Activated T-helper 2 cell treated with anti-CD3 and anti-CD28 coated beads, Interferon-gamma antibody, Interleukin-2, Interleukin-4, amounts not matched to agents 10 μg/mL and 5 μg/mL and 100 μg/mL, durations not matched to agents 14 hours and 24 hours and 36 hours (primary cell): ENCODE measurements at places on chromosomes 6 and 20.

- H3K36me3 ChIP-seq: peaks cover 36% of the 10 kb centered on the region
- peak within 1 kb of the TSS; percentile 90 for H3K4me3 ChIP-seq
- peak within 1 kb of the TSS; percentile 96 for H3K27ac ChIP-seq
- peaks cover 41% of the 10 kb centered on the region for H3K4me1 ChIP-seq
These were observed at the start of gene HMGN4 for GRCh38 chr6:26537846-26538571. Gene HMGN4 (plus strand): TSS chr6:26538366. CDS start chr6:26545207, 6,841 bp downstream.

GRCh38 chr6:75349262-75349984 is 64.8 kb upstream of the TMEM30A start:
- no peak overlapping the region for H3K4me3 ChIP-seq
- no peaks in the 10 kb centered on the region for H3K4me1 ChIP-seq
- no peak overlapping the region for H3K27ac ChIP-seq

DNA sequence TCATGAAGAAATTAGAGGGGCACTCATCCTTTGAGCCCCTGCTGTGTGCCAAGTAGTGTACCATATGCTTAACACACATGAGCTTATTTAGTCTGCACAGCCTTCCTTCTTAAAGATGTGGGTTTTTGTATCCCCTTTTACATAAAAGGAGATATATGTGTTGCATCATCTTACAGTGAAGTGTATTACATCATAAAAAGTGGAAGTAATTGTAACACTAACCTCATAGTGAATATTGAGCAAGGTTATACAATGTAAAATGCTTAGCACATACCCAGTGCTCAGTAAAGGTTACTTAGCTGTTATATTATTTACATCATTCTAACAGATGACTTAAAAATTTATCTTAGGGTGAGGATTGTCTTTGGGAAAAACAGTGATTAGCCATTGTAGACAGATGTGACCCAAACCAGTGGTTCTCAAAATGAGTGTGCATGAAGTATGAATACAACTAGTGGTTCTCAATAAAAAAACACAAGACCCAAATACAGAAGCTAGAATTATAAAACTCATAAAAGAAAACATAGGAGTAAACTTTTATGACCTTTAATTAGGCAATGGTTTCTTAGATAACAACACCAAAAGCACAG is 3.8 kb upstream of the PIGU start:
- no peak overlapping the region for H3K4me3 ChIP-seq
- H3K27ac ChIP-seq: no peak overlapping the region
- no peaks in the 10 kb centered on the region for H3K27me3 ChIP-seq
- DNase-seq: no peak
- H3K36me3 ChIP-seq: no peaks in the 10 kb centered on the region

DNA sequence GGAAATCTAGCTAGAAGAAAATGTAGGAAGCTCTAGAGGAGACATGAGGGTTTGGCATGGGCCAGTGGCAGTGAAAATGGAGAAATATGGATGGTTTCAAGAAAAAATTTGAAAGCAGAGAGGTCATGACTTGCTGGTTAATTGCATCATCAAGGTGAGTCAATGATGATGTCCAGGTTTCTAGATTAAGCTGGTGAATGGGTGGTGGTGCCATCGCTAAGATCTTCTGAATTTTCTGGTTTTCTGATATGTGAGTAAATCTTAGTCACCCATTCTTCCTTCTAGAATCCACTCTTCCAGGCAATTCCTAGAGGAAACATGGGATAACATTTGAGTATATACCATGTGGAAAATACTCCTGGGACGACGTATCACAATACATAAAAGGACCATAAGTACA is 25.0 kb downstream of the SH3BGRL2 start:
- no peak overlapping the region for H3K4me3 ChIP-seq
- H3K4me1 ChIP-seq: no peaks in the 10 kb centered on the region
- no peaks in the 10 kb centered on the region for H3K36me3 ChIP-seq

GRCh38 chr6:85186546-85187175 is 263.2 kb upstream of the NT5E start:
- H3K4me1 ChIP-seq: no peaks in the 10 kb centered on the region
- H3K36me3 ChIP-seq: no peaks in the 10 kb centered on the region
- H3K27ac ChIP-seq: no peak overlapping the region
- no peaks in the 10 kb centered on the region for H3K27me3 ChIP-seq

- peak; percentile 58 for DNase-seq
These were observed 9.0 kb downstream of the POLH start for GRCh38 chr6:43584892-43585570.

DNA sequence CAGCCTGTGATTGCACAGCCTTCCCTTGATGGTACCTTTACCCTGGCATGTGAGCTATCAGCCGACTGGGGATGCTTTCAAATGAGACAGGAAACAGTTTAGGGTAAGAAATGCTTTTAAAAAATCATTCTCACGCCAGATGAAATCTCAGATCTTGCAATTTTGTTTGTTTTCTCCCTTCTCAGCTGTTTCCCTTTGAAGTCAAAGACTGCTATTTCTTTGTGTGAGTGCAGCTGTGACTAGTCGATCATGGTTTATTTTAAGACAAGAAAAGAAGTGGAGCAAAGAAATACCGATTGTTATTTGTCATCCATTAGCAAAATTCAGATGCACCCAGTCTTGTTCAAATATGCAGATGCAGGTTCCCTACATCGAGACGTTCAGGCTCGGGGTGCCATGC is 489.7 kb downstream of the QKI start:
- H3K27me3 ChIP-seq: no peaks in the 10 kb centered on the region
- H3K4me1 ChIP-seq: no peaks in the 10 kb centered on the region
- no peak for DNase-seq
- H3K36me3 ChIP-seq: no peaks in the 10 kb centered on the region
- H3K4me3 ChIP-seq: no peak overlapping the region
- no peak overlapping the region for H3K27ac ChIP-seq

DNA sequence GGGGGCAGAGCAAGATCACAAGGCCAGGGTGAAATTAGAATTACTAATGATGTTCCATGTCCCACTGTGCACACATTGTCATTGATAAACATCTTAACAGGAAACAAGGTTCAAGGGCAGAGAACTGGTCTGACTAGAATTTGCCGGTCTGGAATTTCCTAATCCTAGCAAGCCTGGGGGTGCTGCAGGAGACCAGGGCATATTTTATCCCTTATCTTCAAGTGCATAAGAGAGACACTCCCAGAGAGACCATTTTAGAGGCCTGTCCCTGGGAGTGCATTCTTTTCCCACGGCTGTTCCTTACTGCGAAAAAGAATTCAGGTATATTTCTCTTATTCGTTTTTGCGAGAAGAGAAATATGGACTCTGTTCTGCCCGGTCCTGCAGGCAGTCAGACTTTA is 41.5 kb downstream of the CD83 start:
- no peaks in the 10 kb centered on the region for H3K36me3 ChIP-seq
- no peak for DNase-seq
- H3K27ac ChIP-seq: no peak overlapping the region
- peaks cover 10% of the 10 kb centered on the region for H3K27me3 ChIP-seq
- no peaks in the 10 kb centered on the region for H3K4me1 ChIP-seq

- H3K27ac ChIP-seq: no peak overlapping the region
- H3K4me3 ChIP-seq: no peak overlapping the region
- no peak for DNase-seq
- peaks cover 8% of the 10 kb centered on the region for H3K36me3 ChIP-seq
- H3K27me3 ChIP-seq: peaks cover 12% of the 10 kb centered on the region
These were observed 17.5 kb upstream of the SYNCRIP start for GRCh38 chr6:85660181-85660611.

DNA sequence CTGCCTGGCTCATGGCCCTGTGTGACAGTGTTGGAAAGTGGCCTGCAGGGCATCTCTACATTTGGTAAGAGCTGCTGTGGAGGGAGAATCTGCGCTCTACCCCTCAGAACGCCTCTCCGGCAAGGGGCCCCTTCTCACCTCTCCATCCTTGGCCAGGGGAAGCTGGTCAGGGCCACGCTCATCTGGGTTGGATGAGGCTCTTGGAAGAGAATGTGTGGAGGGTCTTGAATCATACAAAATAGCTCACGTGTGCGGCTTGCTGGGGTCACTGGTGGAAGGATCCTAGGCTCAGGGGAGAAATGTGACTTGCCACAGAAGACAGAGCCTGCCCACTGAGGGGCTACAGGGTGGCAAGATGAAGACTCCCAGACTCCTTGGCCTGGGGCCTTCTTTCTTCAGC is 105.0 kb downstream of the SCML4 start:
- peaks cover 10% of the 10 kb centered on the region for H3K36me3 ChIP-seq
- H3K27ac ChIP-seq: no peak overlapping the region
- H3K4me3 ChIP-seq: no peak overlapping the region
- no peak for DNase-seq
- peaks cover 37% of the 10 kb centered on the region for H3K4me1 ChIP-seq

- H3K4me1 ChIP-seq: no peaks in the 10 kb centered on the region
- no peak for DNase-seq
- no peaks in the 10 kb centered on the region for H3K36me3 ChIP-seq
- H3K4me3 ChIP-seq: no peak overlapping the region
- H3K27ac ChIP-seq: no peak overlapping the region
- H3K27me3 ChIP-seq: no peaks in the 10 kb centered on the region
These were observed 21.2 kb downstream of the KIF16B start for GRCh38 chr20:16552015-16552414.

GRCh38 chr6:105243487-105243886 is 63.7 kb upstream of the POPDC3 start:
- no peak overlapping the region for H3K27ac ChIP-seq
- no peak for DNase-seq
- peaks cover 23% of the 10 kb centered on the region for H3K27me3 ChIP-seq
- no peak overlapping the region for H3K4me3 ChIP-seq
- H3K4me1 ChIP-seq: no peaks in the 10 kb centered on the region
- no peaks in the 10 kb centered on the region for H3K36me3 ChIP-seq

DNA sequence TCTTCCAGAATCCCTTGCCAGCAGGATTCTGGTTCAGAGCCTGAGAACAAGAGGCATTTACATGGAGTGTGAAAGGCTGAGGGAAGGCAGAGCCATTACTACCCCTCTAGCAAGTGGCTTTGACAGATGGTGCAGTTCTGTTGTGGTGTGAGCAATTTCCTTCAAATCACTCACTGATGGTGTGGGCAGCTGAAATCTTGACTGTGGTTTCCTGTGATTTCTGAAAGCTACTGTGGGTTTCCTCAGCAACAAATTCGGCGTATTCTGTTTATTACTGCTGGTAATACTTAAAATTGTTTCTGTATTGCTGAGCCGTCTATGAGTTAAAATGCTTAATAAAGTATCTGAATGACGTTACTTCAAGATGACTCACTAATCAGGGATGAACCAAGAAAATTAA is 181.5 kb upstream of the TCF21 start:
- no peak overlapping the region for H3K27ac ChIP-seq
- H3K36me3 ChIP-seq: no peaks in the 10 kb centered on the region
- DNase-seq: no peak
- H3K4me3 ChIP-seq: no peak overlapping the region

DNA sequence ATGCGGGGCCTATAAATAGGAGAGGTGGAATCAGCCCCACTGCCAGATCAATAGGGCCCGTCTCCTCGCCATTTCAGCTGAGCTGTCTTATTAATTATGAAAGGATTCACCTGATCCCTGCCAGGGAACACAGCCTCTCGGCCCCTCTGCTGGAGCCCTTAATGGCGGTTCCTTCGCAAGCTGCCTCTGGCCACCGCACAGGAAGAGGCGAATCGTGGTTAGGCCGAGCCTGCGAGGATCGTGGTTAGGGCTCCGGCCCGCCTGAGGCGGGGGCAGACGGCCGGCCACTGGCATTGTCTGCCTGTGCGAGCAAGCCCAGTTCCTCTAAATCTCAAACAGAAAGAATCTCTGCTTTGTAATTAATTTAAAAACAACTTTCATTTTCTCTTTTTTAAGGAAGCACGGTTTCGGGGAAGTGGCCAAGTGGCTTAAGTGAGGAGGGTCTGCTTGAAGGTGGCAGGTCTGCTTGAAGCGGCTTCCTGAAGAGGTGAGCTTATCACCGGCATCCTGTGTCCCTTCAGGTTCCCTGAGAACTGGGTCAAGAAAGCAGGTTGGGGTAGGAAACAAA is 9.2 kb downstream of the NRN1 start:
- peaks cover 86% of the 10 kb centered on the region for H3K27me3 ChIP-seq
- H3K27ac ChIP-seq: no peak overlapping the region
- peak overlapping the region; percentile 81 for H3K4me3 ChIP-seq
- no peak for DNase-seq

GRCh38 chr6:139680819-139681218 is 306.4 kb upstream of the CITED2 start:
- peaks cover 3% of the 10 kb centered on the region for H3K27me3 ChIP-seq
- H3K4me3 ChIP-seq: no peak overlapping the region

DNA sequence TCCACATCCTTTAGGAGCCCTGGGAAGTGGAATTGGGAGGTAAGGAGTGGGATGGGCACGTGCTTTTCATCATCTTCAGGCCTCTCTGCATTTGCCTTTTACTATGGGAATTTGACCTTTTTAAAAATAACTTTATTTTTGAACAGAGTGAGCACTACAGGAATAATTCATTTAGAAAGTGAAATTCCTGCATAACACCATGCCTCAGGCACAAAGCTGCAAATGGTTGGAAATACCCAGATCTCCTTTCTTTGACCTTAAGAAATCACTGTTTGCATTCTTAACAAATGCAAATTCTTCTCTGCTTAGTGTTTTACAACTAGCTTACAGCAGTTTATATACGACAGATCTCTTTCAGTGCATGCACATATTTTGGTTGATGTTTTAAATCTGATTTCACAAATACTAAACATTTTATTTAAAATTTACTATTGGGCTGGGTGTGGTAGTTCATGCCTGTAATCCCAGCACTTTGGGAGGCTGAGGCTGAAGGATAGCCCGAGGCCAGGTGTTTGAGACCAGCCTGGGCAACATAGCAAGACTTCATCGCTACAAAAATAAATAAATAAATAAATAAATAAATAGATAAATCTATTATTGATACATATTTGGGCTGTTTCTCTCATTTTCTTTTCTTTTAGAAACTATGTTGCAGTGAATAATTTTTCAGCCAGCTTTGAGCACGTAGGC is 24.5 kb downstream of the CST8 start:
- no peaks in the 10 kb centered on the region for H3K4me1 ChIP-seq
- no peak for DNase-seq
- no peak overlapping the region for H3K27ac ChIP-seq
- no peaks in the 10 kb centered on the region for H3K36me3 ChIP-seq

DNA sequence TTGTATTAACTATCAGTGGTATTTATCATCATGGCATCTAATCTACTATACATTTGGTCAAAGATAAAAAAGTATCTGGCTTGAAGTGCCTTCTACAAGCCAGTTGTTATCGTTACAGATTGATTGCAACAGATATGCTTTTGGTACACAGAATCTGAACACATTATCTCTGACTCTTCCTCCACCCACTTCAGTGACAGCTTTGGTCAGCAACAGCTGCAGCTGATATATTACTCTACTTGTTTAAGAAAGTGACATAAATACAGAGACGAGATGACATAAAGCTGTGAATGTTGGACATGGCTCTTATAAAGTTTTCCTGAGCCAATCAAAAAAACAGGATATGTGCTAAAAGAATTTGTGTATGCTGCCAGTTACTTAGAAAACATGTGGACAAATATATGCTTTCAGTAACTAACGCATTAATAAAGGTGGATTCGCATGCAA is 77.6 kb downstream of the HIVEP2 start:
- no peaks in the 10 kb centered on the region for H3K27me3 ChIP-seq
- H3K36me3 ChIP-seq: peaks cover 23% of the 10 kb centered on the region
- peaks cover 52% of the 10 kb centered on the region for H3K4me1 ChIP-seq
- no peak overlapping the region for H3K4me3 ChIP-seq
